ENCODE measurements at places on chromosomes 1 and 21.

- DNase-seq, result no peak
Measured at GRCh38 chr1:212437179-212437798, 4.6 kb downstream of the NENF start.

DNA sequence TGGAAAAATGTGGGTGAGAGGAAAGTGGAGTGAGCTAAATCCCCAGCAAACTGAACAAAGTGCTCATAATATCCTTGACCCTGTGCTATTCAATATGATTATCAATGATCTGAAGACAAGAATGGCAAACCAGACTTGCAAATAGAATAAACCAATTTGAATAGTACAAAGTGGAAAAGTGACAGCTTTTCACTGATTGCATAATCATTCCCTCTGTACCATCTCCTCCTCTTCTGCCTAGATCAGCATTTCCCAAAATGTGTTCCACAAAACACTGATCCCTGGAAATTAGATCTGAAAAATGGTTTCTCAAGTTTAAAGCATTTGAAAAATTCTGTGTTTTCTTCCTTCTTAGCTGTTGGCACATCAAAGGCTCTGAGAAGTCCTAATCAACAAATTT lies 8.1 kb downstream of the MTF1 start:
- no peak for DNase-seq

DNA sequence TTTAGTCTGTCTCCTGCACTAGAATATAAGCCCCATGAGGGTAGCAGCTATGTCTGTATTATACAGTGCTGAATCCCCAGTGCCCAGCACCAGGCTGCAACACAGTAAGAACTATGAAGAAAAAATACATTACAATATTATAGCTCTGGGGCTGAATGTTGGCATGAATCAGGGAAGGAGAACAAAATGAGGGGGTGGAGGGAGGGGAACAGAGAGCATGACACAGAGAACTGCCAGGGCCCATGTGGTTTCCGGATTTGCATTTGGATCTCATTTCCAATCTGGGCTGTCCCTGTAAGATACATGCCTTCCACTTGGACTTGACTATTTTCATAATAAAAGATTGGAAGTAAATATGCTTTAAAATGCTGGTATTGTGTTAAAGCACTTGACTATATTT lies 35.8 kb downstream of the C1orf198 start:
- no peak for DNase-seq

DNA sequence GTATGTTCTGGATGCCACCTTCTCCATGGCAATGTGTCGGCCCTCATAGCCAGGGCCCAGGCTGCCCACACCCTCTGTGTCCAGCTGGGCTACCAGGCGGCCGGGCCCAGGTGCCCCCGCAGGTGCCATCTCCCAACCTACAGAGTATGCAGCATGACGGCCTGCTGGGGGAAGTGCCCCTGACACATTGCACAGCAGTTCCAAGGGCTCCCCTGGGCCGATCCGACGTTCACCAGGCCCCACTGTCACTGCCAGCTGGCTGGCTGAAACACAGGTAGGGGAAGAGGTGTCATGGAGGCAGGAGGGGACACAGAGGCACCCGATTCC lies 5.4 kb downstream of the IGSF8 start:
- no peak for DNase-seq
